ENCODE measurements at places on chromosomes 1 and 21.

DNA sequence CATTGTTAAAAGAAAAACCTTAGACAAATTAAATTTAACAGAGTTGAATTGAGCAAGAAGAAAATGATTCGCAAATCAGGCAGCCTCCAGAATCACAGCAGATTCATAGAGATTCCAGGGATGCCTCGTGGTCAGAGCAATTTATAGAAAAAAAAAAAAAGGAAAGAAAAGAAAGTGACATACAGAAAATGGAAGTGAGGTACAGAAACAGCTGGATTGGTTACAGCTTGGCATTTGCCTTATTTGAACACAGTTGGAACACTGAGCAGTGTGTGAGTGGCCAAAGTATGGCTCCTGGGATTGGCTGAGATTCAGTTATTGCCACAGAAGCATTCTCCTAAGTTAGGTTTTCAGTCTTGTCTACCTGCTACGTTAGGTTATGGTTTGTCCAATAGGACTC lies 9.1 kb upstream of the C21orf91 start:
- DNase-seq = no peak

DNA sequence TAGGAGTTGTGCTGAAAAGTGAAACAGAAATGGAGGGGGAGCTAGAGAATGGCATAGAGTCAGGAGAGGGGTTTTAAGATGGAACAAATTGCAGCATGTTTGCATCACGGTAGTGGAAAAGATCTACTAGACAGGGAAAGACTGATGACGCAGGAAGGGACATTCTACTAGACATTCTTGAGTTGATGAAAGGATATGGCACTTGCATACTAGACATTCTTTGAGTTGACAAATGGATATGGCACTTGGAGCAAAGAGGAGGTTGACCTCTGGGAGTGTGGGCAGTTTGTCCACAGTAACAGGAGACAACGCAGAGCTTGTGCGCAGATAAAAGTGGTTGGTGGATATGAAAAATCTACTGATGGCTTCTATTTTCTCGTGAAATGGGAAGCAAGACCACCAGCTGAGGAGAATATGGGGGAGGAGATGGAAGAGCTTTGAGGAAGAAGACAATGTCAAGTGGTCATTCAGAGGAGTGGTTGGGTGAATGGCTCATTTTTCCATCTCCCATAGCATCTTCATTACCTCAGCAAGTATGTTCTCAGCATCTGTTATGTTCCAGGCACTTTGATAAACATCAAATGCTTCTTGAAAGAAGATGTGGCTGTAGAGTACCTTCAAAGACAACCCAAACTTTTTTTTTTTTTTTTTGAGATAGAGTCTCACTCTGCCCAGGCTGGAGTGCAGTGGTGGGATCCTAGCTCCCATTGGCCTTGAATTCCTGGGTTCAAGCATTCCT lies 2.4 kb upstream of the CTPS1 start:
- peak; percentile 32 for DNase-seq

DNA sequence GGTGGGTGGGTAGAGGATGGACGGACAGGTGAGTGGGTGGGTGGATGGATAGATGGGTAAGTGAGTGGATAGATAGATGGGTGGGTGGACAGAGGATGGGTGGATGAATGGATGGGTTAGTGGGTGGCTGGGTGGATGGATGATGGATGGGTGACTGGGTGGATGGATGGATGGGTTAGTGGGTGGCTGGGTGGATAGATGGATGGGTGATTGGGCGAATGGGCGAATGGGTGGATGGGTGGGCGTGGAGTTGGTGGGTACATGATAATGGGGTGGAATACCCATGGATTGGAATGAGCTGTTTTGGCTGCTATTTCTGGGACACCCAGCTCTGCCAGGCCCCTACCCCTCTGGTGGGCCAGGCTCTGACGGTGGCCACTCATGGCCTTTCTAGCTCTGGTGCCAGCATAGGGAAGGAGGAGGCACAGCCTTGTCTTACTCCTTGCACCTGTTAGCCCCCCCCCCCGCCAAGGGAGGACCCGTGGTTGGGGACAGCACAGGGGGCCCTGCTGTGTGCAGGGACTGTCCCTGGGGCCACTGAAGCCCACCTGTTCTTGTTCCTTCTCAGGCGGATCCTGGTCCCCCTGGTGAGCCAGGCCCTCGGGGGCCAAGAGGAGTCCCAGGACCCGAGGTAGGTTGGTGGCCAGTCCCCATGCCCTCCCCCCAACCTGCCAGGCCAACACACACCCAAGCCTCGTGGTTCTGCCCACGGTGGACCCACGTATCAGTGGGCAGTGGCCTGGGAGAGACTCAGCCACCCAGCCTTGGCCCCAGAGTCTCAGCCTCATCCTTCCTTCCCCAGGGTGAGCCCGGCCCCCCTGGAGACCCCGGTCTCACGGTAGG lies 26.4 kb downstream of the COL6A2 start:
- no peak for DNase-seq

DNA sequence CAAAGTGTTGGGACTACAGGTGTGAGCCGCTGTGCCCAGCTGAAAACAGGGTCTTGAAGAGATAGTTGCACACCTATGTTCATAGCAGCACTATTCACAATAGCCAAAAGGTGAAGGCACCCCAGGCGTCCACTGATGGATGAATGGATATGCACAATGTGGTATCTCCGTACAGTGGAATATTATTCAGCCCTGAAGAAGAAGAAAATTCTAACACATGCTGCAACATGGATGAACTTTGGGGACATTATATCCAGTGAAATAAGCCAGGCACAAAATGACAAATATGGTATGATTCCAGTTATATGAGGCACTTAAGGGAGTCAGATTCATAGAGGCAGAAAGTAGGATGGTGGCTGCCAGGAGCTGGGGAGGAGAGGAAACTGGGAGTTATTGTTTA lies 137.6 kb upstream of the WNT4 start:
- no peak for DNase-seq

DNA sequence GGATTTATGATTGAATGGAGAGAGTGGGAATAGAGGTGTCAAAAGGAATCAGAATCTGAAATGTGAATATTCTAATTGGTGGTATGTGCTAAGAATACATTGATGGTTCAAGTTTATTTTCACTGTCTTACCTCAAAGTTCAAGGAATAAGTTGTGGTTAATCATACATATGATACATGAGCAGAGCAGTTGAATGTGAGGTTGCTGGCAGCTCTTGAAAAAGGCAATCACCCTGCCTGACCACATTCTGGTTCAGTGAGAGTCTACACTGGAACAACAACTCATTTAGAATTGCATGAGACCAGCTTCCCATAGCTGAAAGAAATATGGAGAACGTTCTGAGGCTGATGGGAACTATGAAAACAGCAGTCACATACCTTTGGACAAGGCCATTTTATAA lies 68.3 kb upstream of the ARHGAP29 start:
- no peak for DNase-seq

GRCh38 chr1:198809247-198809646 lies 170.4 kb downstream of the PTPRC start:
- DNase-seq = no peak

- no peak for DNase-seq
Measured at GRCh38 chr1:224617410-224618355, 1.6 kb downstream of the CNIH3 start.

DNA sequence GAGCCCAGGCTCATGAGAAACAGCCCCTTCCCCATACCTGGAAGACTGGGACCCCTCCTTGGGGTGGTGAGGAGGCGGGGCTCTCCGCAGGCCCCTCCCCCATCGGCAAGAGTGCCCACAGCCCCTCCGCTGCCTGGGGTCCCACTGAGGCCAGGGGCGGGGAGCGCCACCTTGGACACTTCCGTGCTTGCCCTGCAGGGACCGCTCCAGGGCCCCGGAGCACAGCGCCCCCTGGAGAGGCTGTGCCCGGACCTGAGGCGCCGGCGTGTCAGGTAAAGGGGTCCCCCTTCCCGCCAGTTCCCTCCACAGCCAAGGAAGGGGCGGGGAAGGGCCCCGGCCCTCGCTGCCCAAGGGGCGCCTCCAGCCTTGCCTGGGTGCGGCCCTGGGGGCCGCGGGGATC lies 21.5 kb downstream of the INAVA start:
- no peak for DNase-seq

DNA sequence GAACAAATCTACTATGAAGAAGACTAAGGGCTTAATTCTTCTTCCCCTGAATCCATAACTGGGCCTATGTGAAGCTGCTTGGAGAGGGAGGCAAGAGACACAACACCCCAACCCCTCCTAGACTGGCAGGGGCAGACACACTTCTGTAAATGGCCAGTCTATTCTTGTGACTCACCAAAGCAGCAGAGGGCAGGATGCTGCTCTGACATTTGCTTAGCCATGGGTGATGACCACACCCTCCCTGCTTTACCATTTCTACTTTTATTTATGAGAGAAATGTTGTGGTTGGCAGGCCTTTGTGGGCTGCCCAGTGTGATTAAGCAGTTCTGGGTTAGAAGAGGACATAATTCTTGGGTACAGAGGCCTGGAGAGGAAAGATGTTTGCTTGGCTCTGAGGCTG lies 189.8 kb upstream of the DPYD start:
- no peak for DNase-seq

GRCh38 chr1:42158189-42158588 lies 5.0 kb downstream of the GUCA2B start:
- DNase-seq = no peak

DNA sequence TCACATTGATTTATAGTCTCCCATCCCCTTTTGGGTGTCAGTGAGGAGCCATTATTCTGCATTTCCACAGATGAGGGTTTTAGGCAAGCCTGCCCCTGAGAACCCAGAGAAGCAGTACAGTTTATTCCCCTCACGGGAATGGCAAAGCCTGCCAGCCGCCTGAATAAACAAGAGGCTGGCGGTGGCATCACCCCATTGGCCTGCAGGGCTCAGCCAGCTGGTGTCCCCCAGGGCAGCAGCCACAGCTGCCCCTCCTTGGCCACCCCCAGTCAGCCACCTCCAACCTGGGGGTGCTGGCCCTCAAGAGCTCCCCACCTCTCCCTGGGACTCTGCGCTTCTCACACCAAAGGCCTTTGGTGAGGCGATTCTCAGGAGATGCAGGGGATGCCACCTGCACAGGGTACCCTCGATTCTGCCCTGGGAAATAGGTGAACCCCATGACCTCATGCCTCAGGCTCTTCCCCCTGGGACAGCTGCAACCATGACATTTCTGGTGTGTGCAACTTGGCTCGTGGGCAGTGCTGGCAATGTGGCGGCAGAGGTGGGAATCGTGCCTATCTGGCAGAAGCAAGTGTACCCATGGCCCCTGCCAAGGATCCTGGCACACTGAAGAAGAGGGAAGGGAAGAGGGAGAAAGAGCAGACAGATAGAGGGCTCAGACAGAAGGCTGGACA lies 14.0 kb downstream of the OLFML2B start:
- DNase-seq = no peak

DNA sequence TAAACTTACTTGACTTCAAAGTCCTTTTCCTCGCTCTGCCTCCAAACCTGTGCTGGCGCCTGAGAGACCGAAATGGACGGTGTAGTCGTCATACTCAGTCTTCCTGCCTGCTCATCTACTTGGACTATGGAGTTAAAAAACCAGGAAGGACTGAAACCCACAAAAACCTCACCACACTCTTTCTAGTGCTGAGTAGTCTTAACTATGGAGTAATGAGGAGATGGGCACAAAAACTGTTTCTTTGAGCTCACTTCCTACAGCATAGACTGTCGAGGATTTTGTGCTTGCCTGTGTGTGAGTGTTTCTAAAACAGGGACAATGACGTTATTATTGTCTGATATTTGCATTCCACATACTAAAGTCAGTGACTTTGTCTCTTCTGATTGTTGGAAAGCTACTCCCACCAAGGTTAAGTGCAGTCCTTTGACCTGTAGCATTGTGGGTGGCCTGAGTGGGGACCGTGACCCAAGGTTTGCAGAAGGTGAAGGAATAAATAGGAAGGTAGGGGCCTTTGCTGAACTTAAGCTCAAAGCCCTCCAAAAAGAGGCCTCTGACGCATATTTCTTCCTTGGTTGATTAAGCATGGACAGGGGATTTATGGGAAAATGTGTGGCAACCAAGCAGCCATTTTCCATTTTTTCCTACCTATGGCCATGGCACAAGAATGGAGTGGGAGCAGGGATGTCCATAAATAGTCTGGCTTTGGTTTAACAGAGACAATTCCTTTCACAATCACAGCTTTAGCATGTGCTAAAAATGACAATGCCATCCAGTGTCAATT lies 109.6 kb downstream of the ZBTB18 start:
- DNase-seq = no peak

DNA sequence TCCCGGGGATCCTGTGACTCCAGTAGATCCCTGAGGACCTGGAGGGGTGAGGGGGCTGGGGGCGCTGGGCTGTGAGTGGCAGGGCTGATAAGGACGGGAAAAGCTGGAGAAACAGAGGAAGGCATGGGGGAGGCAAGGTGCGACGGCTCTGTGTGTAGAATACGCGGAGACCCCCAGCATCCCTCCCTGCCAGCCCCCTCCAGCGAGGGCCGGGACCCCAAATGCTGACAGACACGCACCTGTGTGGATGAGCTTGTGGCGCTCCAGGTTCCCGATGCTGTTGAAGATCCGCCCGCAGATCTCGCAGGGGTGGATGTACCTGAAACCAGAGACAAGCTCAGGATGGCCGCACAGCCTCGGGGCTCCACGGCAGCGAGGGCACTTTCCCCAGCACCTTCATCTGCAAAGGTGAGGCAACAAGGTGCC lies 53.0 kb upstream of the RIPK4 start:
- DNase-seq = no peak

GRCh38 chr1:39178541-39179431 lies 25.7 kb upstream of the MACF1 start:
- no peak for DNase-seq

DNA sequence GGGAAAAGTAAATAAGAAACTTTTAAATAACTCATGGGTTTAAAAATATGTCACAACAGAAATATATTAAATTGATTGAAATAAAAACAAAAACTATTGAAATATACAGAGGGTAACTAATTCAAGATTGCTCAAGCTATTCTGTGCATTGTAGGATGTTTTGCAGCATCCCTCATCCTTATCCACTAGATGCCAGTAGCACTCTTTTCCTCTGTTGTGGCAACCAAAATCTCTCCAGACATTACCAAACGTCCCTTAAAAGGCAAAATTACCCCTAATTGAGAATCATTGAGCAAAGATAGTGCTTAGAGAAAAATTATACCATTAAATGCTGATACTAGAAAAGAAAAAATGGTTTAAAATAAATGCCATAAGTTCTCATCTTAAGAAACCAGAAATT lies 682.6 kb downstream of the RWDD3 start:
- DNase-seq = no peak

- no peak for DNase-seq
Measured at GRCh38 chr1:218383051-218383450, 37.9 kb downstream of the TGFB2 start.

GRCh38 chr1:43932786-43933385 lies 715 bp upstream of the ARTN start:
- DNase-seq = no peak

- DNase-seq = peak; percentile 2
Measured at GRCh38 chr1:88060750-88061491, 623.2 kb upstream of the PKN2 start.

GRCh38 chr1:232101231-232101630 lies 474.6 kb downstream of the DISC1 start:
- no peak for DNase-seq

DNA sequence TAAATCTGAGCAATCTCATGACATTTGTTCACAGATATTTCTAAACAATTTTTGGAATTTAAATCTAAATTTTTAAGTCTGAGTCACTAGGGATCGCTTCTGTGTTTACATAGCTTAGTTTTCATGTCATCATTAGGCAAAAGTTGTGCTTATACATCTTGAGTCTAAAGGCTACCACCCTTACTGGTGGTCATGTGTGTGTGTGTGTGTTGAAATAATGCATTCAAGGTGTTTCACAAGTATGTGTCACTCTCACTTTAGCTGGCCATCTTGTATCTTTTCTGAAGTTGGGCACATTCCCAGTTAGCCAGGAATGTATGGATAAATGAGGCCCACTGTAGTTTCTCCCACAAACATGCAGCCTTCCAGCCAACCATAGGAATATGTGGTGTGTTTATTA lies 1162.5 kb upstream of the PRMT6 start:
- DNase-seq = no peak
